ENCODE measurements at places on chromosomes 6 and 20.
A peak's percentile ranks its signal among the peaks of the same experiment; 100 is the strongest.

DNA sequence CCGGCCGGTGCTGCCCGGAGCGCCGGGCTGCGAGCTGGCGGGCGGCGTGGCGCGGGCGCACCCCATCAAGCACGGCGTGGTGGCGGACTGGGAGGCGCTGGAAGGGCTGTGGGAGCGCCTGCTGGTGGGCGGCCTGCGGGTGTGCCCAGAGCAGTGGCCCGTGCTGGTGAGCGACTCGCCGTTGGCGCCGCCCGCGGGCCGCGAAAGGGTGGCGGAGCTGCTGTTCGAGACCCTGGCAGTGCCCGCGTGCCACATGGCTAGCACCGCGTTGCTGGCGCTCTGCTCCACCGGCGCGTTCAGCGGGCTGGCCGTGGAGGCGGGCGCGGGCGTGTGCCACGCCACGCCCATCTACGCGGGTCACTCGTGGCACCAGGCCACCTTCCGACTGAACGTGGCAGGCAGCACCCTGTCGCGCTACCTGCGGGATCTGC lies 517 bp downstream of the ACTL10 start:
- DNase-seq, result peak; percentile 41

GRCh38 chr20:55090286-55090685 lies 614.9 kb downstream of the DOK5 start:
- no peak for DNase-seq

GRCh38 chr20:58306421-58307261 lies 2.9 kb upstream of the RAB22A start:
- peak; percentile 57 for DNase-seq

GRCh38 chr6:148800536-148800935 lies 53.7 kb downstream of the UST start:
- DNase-seq, result no peak

DNA sequence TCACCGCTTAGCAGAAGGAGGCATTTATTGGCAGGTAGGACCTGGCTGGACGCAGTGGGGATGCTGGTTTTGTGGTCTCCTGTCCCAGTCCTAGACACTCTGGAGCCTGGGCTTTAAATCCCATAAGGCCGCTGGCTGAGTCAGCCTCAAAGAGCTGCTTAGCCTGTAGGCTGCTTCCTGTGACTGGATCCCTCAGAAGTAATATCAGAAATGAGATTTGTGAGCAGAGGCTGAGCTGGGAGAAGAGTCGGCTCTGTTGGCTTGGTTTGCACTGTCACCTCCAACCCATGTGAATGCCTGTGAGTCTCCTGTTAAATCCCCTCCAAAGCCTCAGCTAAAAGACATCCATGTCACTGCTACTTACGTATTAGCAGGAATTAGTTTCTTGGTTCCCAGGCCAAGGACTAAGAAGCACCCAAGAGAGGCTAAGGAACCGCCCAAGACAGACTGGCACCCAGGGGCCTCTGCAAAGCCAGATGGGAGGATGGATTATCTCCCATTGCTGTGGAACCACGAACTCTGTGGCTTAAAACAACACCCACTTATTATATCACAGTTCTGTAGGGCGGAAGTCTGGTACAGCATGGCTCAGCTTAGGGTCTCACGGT lies 289.4 kb downstream of the CDC5L start:
- DNase-seq, result no peak

All from CD8-positive, alpha-beta memory T cell (primary cell).